ENCODE measurements at places on chromosomes 5 and 9.

GRCh38 chr9:1946526-1947283 lies 68.4 kb upstream of the SMARCA2 start:
- DNase-seq, result no peak

DNA sequence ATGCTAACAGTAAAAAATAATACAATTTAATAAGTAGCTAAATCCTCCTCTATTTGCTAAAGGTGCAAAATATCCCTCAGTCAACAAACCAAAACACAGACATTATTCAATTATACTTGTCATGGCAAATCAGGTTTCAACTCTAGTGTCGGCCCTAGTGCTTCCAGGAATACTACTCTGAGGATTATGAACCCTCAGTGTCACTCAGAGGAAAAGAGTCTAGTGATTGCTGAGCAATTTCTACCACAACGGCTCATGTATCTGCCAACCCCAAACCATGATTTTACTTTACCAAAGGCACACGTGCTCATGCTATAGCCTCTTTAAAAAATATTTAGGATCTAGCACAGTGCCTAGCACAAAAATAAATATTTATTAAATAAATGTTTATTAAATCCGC lies 21.0 kb downstream of the RICTOR start:
- no peak for DNase-seq

DNA sequence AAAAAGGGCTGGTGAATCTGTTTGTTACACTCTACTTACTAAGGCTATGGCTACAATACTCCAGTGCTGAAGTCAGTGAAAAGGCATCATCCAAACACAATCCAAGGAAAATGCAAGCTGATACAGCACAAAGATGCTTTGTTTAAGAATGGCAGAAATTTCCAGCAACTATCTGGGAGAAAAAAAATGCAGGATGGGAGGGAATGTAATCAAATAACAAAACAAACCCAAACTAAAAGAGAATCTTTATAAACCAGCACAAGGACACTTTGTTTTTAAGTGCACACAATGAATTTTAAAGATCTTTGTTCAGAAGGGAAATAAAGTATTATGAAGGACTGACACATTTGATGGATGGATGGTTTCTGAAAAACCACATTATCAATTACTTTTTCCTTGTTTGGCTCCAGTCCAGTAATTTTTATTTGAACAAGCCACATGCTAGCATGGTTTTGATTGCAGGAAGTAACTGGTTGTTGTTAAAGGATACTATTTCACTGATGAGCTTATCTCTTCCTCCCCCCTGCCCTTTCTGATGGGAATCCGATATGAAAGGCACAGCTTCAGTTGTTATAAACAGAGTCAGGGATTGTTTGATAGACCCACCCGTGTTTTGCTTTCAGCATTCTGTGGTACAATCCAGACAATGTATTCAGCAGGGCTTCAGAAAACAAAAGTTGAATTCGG lies 12.1 kb upstream of the TLE4 start:
- DNase-seq, result no peak

- DNase-seq, result no peak
Measured at GRCh38 chr5:107365320-107366109, 305.2 kb downstream of the EFNA5 start.

DNA sequence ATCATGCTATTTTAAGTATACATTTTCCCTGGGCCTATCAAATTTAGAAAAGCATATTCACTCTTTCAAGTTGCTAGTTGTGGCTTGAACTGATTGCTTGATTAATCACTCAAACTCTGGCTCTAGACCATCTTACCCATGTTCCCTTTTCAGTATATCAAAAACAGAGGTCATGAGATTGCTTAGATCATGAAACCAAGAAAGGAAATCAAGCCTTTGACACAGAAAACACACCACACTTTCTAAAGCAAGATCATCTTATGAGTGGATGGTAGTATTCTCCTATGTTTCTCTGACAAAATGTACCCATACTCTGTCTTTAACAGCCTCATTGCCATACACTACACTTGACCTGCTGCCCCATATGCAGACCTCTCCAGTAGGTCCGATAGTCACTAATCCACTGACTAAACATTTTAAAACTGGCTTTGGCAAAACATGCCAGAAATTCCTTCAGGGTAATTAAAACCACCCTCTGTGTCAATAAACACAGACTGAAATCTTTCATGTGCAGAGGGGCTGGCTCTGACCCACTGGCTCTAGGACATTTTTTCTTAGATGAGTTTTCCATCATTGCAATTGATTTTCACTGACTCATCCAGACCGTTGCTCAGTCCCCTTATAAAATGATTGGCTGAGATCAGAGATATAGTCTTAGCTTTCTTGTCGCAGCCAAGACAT lies 18.2 kb downstream of the PPP2R2B start:
- DNase-seq, result no peak

DNA sequence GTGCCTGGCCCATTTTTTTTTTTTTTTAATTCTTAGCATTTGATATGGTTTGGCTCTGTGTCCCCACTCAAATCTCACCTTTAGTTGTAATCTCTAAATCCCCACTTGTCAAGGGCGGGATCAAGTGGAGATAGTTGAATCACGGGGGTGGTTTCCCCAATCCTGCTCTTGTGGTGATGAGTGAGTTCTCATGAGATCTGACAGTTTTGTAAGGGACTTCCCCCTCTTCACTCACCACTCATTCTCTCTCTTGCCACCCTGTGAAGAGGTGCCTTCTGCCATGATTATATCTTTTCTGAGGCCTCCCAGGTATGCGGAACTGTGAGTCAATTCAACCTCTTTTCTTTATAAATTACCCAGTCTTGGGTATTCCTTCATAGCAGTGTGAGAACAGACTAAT lies 27.2 kb downstream of the NDUFAF2 start:
- DNase-seq, result no peak

GRCh38 chr9:93324191-93324834 lies 127.2 kb upstream of the FAM120A start:
- no peak for DNase-seq

GRCh38 chr5:159338118-159338517 lies 7.8 kb upstream of the IL12B start:
- no peak for DNase-seq

- no peak for DNase-seq
Measured at GRCh38 chr5:150301170-150301505, 1.6 kb downstream of the ARSI start.

DNA sequence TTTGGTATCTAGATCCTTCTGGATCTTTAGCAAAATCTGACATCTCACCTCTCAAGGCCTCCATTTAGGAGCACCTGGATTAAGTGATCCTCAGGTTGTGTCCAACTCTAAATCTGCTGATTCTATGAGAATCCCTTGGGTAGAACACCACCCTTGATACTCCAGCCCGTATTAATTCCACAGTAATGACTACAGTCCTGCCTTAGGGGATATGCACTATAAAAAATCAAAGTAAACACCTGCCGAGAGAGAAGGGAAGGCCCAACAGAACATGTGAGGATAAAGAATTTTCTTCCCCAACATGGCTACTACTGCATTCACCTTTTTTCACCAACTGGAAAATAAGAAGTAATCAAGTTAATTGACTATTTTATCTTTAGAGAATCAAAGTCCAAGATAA lies 27.6 kb downstream of the DAP start:
- no peak for DNase-seq

GRCh38 chr5:99614888-99615287 lies 686.1 kb upstream of the CHD1 start:
- DNase-seq, result no peak

DNA sequence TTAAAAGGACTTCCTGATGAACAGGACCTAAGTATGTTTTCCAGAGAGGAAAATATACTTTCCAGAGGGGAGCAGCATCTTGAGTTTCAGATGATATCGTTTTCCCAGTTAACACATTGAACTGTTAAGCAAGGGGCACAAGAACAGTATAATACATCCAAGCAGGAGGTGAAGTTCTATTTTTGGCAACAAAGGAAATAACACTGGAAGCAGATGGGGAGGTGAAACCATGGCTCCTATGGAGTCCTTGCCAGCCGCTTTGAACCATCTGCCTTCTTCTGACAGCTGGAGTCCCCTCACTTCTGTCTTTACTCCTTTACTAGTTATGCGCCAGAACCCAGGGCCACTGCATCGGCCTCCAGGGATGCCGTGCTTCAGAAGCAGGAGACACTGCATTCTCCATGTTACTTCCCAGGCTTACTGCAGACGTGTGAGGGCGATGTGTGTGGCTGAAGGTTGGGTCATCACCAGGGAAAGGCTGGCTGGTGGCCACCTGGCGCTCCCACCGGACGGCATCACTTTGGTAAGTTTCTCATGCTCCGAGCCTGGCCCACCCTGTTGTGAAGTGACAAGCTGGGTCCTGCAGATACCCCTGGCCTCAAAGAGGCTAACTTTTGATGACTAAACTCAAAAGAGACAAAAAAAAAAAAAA lies 77.8 kb downstream of the TTLL11 start:
- no peak for DNase-seq

Measured in right forelimb (tissue), 1 donor.